ENCODE measurements at places on chromosomes 2 and 18. TPM values are rescaled to one million over a fixed set of nuclear protein-coding genes. Genes with fewer than 3 reads are reported as not detected.

The EFR3B gene
- polyA plus RNA-seq = 1.1 TPM

The HADHA gene
- polyA plus RNA-seq = 94.9 TPM

The CXCR1 gene
- 6.6 TPM for polyA plus RNA-seq

The IL36RN gene
- polyA plus RNA-seq = 0.01 TPM

The PTH2R gene
- polyA plus RNA-seq = 0.45 TPM

The UGT1A8 gene
- polyA plus RNA-seq = not detected

The KIAA2012 gene
- polyA plus RNA-seq = 0.11 TPM

The FABP1 gene
- polyA plus RNA-seq = 3.7 TPM

The STEAP3 gene
- 22.0 TPM for polyA plus RNA-seq

The AFF3 gene
- 0.56 TPM for polyA plus RNA-seq
